ENCODE measurements at places on chromosomes 11 and 22.

DNA sequence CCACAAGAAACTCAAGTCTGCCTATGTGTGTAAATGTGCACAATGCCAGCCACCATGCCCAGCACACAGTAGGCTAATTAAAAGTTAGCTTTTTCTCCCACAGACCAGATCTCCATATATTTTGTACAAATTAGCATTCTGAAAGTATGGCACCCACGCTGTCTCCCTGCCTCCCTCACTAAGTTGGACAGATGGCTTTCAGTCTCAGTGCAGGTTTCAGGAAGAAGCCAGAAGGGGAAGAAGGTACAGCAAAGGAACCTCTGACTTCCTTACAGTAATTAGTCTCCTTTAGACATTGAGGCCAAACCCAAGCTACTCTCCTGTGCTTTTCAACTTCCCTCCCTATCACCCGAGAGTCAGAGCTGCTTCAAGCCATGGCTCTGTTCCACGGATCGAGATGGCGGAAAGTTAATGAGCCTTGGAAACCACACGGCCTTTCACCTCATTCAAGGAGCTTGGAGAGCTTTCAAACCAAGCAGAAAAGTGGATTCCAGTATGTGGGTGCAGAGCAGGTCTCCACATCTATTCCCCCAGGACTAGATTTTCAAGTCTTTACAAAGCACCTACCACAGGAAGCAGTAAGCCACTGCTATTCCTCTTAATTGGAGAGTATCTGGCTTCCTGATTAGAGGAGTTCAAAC is 221.1 kb upstream of the NARS2 start:
- DNase-seq: no peak

GRCh38 chr11:128644576-128644975 is 49.3 kb upstream of the FLI1 start:
- no peak for DNase-seq

GRCh38 chr22:44577391-44578109 is 79.5 kb upstream of the RTL6 start:
- DNase-seq: no peak

DNA sequence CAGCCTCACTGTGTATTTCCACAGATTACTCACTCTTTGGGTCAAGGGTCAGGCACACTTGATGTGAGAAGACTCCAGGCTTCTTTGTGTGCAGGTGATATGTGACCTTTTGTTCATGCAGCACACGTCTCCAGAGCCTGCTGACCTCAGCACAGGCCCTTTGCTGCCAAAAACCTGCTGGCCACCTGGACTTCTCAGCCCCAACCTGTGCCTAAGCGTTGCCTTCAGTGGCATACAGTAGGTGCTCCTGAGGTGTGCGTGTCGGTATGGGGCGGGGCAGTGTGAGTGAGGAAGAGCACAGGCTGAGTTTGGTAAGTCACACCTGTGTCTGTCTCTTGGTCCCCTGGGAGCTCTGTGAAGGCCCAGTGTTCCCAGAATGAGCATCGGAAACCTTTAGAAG is 58.1 kb downstream of the WNT11 start:
- no peak for DNase-seq

- no peak for DNase-seq
Observed at GRCh38 chr11:76729214-76729613, 53.9 kb upstream of the TSKU start.

DNA sequence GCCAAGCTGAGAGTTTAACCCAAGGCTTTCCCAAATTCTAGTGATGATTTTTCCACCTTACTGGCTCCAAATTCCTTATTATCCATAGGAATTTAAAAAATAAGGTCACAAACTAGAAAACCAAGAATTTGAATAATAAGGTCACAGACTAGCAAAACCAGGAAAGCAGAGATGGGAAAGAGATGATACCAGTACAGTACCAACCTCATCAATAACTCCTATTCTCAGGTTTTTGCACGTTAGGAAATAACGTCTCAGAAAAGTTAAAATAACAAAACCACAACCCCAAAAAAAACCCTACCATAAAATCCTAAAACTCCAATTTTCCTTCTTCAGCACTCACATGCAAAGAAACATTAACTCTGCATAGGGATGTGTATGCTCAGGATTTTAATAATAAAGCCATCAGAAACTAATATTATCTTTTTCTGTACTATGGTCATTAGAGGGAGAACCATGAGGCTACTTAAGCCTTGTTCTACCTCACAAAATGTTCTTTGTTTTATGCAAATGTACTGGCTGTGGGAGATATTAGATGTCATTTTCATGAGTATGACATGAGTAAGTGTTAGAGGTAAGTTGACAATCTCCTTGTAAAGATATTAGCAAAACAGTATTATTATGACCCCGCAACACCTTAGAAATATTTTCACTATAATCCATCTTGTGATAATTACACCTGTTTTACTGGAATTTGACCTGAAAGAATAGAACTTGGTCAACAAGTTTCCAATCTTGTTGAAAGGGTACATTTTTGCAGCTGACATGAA is 16.1 kb upstream of the EED start:
- no peak for DNase-seq

DNA sequence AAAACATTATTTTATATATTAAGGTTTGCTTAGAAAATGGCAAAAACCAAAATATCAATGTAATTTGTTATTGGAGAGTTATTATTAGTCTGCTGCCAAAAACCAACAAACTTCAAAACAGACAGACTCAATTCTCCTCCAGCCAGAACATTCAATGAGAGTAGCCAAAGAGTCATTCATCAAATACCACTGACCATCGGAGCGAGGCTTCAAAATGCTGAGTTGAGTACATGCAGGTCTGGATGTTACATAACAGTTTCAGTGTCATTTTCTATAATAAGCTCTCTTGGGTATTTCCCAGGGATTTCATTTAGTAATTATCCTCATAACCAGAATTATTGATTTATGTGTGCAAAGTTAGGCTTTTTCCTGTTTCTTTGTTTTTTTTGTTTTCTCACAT is 42.6 kb downstream of the CHST1 start:
- DNase-seq: no peak
